ENCODE measurements at places on chromosomes 13 and 19. TPM values are rescaled to one million over a fixed set of nuclear protein-coding genes. Genes with fewer than 3 reads are reported as not detected.
A peak's percentile ranks its signal among the peaks of the same experiment; 100 is the strongest.

DNA sequence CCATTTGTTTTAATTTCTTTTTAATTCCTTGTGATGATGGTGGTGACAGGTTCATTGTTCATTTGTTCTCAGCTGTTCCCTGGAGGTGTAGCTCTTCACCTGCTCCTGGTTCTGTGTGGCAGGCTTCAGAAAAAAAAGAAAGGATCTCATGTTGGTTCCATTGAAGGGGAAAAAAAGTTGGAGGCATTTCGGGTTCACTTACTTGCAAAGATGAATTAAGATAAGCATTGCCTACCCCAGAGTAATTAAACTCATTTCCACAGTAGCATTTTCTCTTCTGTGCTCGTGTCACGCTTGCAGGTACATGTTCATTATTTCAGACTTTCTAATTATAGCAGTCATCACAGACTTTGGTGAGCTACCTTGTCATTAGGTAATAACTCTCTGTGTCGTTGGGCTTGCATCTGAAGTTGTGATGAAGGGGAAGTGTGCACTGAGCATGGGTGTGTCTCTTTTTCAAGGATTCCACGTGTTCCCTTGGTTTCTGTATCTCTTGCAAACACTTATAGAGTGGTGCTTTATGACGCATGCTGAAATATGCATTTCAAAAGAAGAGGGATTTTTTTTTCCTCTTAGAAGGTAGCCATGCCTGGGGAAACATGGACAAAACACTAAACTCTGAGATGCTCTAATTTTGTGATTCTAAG lies 69.1 kb downstream of the MTUS2 start:
- H3K27me3 ChIP-seq, result no peaks in the 10 kb centered on the region
- no peaks in the 10 kb centered on the region for H3K4me1 ChIP-seq
- H3K4me3 ChIP-seq, result no peak overlapping the region

KLC3 gene
- total RNA-seq, result not detected

DNA sequence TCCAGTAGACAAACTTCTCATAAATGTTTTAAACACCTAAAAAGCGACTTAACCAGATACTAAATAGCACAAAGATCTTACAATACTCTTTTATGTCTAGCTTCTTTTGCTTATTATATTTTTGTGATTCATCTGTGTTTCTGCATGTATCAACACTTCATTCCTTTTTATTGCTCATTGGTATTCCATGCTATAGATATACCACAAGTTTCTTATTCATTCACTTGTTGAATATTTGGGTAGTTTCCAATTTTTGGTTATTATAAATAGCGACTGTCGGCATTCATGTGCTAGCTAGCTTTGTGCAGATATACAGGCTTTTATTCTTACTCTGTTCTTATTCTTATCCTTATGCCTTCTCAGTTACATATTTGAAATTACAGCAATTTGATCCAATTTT lies 50.0 kb upstream of the RGCC start:
- DNase-seq, result no peak
- no peak overlapping the region for H3K27ac ChIP-seq
- H3K4me1 ChIP-seq, result no peaks in the 10 kb centered on the region
- H3K27me3 ChIP-seq, result no peaks in the 10 kb centered on the region
- no peaks in the 10 kb centered on the region for H3K36me3 ChIP-seq

GRCh38 chr19:16376649-16377048 lies 52.0 kb downstream of the KLF2 start:
- H3K36me3 ChIP-seq, result peaks cover 61% of the 10 kb centered on the region
- H3K4me1 ChIP-seq, result peaks cover 16% of the 10 kb centered on the region
- DNase-seq, result peak; percentile 35

ZNF382 gene
- 11.8 TPM for total RNA-seq
